ENCODE measurements at places on chromosomes 6 and 20.

DNA sequence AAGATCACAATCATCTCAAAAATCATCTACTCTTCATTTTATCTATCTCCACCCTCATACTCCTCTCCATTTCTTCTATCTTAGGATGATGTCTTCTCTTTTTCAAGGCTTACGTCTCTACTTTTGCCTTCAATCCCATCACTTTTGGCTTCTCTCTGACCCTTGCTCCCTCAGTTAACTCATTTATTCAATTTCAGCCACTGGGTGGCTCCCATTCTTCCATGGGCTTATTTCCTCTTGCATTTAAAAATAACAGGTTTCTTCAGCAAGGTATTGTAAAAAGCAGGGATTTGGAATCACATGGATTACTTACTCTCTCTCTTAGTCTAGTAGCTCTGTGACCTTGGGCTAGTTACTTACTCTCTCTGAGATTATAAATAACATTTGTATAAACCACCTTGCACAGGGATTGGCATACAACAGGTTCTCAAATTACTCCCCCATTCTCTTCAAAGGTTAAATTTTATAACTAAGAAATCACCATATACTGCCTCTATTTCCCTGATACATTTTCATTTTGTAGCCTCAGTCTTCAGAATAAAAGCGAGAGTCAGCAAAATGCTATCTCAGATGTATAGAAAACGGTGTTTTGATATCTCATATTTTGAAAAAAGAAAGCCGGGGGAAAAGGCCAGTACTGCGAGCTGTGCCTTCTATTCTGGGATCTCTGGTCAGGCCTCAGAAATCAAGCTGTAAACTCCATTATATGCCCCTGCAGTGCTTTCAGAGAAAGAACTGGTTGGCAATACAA lies 5.5 kb downstream of the ZSCAN12 start:
- no peak for DNase-seq

DNA sequence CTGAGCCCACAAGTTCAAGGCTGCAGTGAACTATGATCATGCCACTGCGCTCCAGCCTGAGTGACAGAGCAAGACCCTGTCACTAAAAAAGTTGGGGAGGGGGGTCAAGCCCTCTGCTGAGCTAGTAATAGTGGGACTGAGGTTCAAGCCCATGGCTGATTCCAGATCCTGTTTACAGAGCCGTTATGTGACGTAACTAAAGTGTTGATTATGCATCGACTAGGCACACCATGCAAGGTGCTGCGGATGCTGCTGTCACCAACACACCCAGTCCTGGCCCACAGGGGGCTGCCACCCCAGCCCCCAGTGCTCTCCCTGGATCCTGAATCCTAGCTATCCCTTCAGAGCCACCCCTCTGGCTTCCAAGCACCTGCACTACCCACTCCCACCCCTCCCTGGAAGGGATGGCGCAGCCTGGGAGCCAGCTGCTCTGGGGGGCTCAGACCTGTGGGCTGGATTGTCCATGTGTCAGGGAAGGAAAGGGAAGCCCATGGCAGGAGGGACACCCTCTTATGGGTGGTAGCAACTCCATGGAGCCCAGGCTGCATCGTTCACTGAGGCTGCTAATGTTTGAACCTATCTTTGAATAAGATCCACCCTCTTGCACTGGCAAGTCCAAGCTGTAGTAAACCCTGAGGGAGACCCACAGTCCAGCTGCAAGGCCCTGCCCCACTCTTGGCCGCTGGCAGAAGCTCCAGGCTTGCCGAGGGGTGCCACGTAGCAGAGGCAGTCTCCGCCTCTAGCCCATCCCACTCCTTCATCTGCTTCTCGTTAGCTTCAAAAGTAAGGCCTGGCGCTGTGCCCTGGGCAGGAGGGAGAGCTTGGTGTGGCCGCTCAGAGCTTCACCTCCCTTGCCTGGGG lies 95.0 kb downstream of the SNX5 start:
- DNase-seq, result peak; percentile 70

GRCh38 chr20:17995967-17996819 lies 27.4 kb downstream of the MGME1 start:
- DNase-seq, result peak; percentile 67

- no peak for DNase-seq
These were observed 10.1 kb downstream of the TULP4 start for GRCh38 chr6:158322400-158322723.

DNA sequence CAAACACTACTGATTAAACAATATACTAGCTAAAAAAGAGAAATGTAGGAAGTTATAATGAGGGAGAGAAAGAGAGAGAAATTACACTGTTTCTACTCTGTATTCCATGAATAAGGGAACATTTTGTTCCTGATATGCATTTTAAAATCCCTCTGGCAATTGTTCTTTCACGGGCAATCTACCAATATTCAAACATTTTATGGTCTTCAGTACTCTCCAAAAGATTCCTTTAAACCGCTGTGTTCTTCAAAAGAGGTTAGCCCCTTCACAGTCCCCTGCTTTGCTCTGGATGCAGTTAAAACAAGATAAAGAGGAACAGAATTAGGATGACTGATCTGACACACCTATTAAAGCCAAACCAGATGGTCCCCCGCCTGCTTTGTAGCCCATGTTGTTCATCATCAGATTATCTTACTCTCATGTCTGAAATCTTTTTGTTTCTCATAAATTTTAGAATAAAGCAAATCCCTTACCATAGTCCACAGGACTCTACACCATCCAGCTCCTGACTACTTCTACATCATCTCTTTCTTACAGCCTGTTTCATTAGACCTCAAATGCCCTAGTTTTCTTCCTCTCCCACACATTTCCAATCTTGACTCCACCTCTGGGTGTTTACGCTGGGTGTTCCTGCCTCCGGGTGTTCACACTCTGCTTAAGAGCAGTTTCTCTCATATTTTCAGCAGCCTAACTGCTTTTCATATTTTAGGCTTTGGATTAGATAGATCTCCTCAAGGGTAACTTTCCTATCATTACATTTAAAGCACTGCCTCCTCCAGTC lies 399.7 kb downstream of the COL12A1 start:
- DNase-seq, result no peak

DNA sequence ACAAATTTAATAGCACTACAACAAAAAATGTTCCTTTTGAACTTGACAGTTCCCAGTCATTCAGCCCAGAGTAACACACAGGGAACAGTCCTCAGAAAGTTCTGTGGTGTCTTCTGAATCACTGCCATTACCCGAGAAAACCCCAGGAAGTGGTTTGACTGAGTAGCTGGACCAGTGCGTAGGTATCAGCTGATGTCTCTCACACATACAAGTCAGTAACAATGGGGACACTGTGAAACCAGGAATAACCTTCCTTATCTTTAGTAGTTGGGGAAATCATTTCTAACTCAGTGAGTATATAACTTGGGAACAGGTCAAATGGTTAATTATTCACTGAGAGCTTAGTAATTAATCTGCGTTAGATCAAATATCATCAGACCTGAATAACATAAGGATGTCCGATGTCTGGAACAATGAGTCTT lies 73.1 kb downstream of the HIVEP2 start:
- peak; percentile 50 for DNase-seq

GRCh38 chr6:131172222-131172621 lies 37.0 kb downstream of the AKAP7 start:
- DNase-seq, result no peak

DNA sequence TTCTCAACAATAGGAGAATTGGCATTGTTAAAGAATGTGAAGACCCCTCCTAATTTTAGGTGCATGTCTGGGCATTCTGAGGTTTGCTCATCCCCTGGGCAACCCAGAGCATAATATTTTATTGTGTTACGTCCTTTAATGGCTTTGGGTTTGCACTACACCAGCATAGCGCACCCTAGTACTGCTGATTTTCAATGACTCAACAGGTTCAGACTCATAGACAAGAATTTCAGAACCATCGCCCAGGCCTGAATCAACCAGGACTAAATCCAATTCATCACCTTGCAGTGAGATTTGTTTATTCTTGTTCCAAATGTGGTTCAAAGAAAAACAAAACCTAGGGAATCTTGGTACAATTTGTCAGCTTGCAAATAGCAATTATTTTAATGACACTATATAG lies 137.8 kb upstream of the PHACTR1 start:
- no peak for DNase-seq

DNA sequence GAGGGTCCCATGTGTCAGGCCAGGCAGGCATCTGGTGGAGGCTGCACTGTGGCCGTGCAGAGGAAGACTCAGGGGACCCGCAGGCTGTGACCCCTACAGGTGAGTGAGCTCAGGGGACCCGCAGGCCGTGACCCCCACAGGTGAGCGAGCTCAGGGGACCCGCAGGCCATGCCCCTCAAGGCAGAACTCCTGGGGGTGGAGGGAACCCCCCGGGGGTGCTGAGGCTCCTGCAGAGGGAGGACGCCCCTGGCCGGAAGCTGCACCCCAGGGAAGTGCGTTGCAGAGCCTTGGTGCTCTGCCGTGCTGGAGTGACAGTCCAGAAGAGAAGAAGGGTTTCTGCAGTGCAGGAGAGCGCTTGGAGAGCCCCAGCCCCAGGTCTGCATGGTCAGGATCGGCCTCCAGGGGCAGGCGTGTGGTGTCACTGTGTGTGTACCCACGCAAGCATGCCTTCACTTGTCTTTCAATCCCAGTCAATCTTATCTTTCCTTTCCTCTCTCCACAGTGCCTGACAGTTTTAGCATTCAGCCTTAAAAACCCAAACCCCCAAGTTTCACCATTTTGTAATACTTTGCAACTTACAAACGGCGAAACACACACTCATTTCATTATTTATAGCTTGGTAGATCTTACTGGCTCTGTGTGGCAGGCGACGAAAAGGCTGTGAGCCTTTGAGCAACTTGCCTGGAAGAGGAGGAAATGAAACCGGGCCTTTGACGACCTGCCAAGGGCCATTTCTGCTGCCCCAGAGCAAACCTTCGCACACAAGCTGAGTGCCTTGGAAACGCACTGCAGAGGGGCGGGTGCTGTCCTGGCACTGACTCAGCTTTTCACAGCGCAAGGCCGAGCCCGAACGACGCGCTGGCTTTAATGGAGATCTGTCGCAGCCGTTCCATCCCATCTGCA lies 101.4 kb upstream of the AGPAT4 start:
- DNase-seq, result no peak

- DNase-seq, result no peak
These were observed 53.0 kb downstream of the DEK start for GRCh38 chr6:18211338-18211737.

GRCh38 chr6:27684264-27685211 lies 211.6 kb upstream of the ZNF184 start:
- DNase-seq, result peak; percentile 86

- DNase-seq, result no peak
These were observed 659.4 kb downstream of the RFPL4B start for GRCh38 chr6:113006494-113006893.

- DNase-seq, result peak; percentile 4
These were observed 94.0 kb downstream of the CD83 start for GRCh38 chr6:14211562-14211942.

- DNase-seq, result no peak
These were observed 89.2 kb upstream of the HIVEP1 start for GRCh38 chr6:11922901-11923300.

GRCh38 chr6:16421462-16421960 lies 183.1 kb downstream of the GMPR start:
- DNase-seq, result no peak

DNA sequence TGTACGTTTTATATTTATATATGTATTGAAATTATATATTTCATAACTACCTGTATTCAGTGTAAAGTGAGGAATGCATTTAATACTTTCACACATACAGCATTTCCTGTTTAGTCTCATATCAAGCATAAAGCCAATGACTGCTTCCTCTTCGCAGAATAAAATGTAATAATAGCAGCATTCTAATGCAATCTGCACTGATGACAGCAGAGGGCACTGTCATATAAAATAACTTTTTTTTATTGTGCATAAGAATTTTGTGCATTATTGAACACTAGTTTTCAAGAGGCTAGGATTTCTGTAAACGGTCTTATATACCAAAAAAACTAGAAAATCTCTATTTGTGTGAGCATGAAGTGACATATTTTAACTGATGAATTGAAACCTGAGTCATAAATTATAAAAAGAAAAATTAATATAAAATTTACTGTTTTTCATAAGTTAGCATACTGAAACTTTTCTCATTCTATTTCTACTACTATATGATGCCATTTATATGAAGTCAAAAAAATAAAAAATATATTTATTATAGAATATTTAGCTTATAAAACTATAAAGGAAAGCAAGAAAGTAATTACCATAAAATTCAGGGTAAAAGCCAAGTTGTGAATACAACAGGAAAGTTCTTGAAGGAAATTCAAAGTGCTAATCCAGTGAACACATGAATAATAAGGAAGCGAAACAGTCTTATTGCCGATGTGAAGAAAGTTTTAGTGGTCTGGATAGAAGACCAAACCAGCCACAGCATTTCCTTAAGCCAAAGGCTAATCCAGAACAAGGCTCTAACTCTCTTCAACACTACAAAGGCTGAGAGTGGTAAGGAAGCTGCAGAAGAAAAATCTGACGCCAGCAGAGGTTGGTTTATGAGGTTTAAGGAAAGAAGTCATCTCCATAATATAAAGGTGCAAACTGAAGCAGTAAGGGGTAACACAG lies 36.3 kb downstream of the RNF146 start:
- peak; percentile 84 for DNase-seq

DNA sequence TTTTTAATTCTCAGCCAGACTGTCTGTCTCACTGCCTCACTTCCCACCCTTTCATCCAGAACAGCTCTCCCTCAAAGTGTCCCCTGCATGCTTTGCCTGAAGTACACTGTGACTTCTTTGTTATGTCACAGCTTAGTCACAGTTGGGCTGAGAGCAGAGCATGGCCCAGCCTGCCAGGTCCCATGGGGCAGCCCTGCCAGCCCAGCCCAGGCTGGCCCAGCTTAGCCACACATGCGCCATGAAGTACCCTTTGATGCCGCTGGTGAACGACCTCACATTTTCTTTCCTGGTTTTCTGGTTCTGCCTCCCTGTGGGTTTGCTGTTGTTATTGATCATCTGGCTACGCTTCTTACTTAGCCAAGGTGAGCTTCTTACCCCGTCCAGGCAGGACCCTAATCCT lies at the start of gene ADIG:
ADIG (plus strand) TSS at position 185 of the 400 bp plus-strand sequence; CDS start at position 239, 54 bp downstream.
- DNase-seq, result no peak

DNA sequence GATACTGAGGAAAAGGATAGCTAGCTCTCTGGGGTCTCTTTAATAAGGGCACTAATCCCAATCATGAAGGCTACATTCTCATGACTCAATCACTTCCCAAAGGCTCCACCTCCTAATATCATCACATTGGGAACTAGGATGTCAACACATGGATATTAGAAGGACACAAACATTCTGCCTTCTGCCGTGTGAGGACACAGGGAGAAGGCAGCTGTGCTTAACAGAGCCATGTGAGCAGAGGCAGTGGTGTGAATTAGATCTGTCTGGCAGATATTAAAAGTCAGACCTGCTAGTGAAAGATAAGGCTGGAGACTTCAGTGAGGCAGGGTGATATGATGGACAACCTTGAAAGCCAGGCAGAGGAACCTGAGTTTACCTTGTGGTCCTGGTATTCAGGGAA lies 341.9 kb downstream of the ARHGAP18 start:
- DNase-seq, result no peak

DNA sequence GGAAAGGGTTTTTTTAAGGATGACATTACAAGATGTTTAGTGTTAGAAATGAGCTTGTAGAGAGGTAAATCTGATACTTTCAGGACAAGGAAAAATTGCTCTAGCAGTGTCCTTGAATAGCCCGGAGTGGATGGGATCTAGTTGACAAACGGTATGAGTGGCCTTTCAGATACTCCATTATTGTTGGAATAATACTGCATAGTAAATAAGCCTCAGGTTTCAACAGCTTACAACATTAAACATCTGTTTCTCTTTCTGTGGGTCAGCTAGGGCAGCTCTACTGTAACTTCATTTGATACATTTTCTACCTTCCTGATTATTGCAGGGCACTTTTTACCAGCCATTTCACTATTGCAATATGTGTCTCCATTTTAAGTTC lies 118.0 kb downstream of the B3GAT2 start:
- no peak for DNase-seq

Measured in hematopoietic multipotent progenitor cell (in vitro differentiated cells).